Activated CD4-positive, alpha-beta T cell treated with anti-CD3 and anti-CD28 coated beads, Interleukin-2, amount 10 ng/mL, durations not matched to agents 7 days and 5 days (primary cell): ENCODE measurements at places on chromosomes 16 and 17. TPM values are rescaled to one million over a fixed set of nuclear protein-coding genes. Genes with fewer than 3 reads are reported as not detected.

- DNase-seq, result no peak
These were observed 6.9 kb downstream of the C1QBP start for GRCh38 chr17:5431949-5432556.

DNA sequence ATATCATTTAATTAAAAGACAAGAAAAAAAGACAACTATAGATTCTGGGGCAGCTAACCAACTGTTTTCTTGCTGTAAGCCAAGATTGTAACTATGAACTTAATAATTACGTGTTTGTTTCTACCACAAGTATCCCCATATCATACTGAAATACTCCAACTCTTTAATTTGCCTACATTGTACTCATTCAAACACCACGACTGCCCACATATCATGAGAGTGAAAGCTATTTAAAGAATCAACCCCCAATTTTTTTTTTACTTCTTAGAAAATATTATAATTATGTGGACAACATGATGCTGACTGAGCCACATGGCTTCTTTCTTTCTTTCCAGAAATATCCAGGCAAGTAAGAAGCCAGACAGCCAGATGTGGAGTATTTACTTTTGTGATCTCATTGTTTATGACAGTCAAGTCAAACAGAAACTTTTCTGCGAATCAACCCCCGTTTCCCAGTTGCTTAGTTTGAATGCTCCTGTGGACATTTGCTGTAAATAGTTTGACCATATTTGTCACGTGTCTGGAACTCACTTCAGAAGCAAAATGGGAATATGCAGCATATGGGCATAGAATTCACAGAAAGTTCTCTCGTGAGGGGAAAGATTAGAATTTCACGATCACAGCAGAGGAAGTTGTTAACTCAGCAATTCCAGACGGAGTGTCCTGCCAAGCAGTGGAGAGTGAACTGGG lies 126.8 kb upstream of the PSMD7 start:
- no peak for DNase-seq

DNA sequence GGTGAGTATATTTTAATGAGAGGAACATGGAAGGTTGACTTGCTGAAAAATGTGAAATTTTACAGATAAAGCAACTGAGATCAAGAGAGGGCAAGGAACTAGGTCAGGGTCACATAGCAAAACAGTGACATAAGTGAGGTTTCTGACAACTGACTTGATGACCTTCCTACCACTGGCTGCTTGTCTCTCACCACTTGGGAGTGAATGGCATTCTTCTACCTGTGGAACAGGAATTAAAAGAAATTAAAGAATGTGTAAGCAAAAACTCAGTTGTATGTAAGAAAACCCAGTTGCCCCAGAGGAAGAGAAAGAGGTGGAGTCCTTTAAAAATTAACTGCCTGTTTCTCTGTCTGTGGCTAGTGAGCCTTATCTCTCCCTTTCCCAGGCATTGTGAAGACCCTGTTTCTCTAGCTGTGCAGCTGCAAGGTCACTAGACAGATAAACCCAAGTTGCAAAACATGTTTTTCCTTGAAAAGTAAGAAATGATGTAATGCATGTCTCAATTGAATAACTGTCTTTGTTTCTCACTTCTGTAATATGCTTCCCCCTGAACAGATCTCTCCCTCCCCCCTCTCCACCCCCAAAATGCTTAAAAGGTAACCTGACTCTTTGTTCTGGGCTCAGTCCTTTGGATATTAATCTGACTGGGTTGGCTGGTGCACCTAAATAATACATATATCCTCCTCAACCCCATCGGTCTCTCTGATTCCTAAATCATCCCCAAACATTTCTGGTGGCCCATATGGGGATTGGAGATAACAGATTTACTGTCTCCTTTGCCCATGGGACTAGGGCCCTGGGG lies 23.4 kb downstream of the ACSM1 start:
- no peak for DNase-seq

DNA sequence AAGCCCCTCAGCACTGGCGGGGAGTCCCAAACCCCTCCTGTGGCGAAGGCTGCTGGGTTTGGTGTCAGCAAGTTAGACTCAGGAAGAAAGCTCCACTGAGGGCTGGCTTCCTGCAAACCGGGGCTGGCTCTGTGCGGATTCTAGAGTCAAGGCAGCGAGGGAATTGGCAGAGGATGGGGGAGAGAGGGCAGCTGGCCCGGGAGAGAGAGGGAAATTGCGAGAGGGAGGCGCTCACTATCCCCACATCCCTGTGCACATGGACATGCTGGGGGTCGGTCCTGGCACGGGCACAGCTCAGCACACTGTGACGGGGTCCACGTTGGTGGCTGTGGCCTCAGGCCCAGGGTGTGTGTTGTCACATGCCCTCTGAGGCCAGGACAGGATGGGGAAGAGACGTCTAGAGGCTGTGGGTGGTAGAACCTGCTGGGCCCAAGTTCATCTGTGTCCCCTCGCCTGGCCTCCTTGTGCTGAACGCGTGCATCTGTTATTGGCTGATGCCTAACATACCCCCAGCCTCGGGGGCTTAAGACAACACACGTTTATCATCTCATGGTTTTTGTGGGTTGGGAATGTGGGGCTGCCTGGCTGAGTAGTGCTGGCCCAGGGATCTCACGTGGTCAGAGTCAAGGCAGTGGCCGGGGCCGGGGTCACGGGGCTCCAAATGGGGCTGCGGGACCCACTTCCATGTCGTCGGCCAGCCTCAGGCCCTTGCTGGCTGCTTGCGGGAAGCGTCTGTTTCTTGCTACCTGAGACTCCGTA lies 16.7 kb upstream of the JPH3 start:
- no peak for DNase-seq

- DNase-seq, result no peak
These were observed 57.2 kb downstream of the SDK2 start for GRCh38 chr17:73586921-73587602.

- DNase-seq, result no peak
These were observed 18.3 kb downstream of the SSH2 start for GRCh38 chr17:29911641-29912177.

DNA sequence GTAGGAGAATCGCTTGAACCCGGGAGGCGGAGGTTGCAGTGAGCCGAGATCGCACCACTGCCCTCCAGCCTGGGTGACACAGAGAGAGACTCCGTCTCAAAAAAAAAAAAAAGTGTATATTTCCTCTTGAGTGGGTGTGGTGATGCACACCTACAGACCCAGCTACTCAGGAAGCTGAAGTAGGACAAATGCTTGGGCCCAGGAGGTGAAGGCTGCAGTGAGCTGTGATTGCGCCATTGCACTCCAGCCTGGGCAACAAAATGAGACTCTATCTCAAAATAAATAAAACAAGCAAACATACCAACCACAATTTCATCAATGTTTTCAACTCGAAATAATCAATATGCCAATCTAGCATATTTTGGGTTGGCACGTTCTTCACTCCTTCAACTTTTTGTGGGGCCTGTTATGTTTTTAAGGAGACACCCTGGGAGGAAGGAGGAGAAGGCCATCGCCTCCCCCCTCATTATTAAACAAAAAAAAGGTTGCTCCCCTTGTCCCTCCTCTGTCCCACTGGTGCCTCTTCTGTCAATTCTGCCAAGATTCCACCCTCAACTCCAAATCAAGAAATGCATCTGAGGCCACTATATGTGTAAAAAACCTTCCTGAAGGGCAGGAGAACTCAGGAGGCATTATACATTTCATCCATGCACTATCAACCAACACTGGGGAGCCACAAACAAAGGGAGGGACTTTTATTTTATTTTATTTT lies 52.4 kb upstream of the ATF7IP2 start:
- no peak for DNase-seq

Gene MNT
- total RNA-seq, result 31.1 TPM
